Inflammatory macrophage treated with lipopolysaccharide for 1 hour (primary cell): ENCODE measurements at places on chromosomes 4 and X.

- peak; percentile 81 for DNase-seq
These were observed 68.3 kb upstream of the DDX3X start for GRCh38 chrX:41265615-41266014.

DNA sequence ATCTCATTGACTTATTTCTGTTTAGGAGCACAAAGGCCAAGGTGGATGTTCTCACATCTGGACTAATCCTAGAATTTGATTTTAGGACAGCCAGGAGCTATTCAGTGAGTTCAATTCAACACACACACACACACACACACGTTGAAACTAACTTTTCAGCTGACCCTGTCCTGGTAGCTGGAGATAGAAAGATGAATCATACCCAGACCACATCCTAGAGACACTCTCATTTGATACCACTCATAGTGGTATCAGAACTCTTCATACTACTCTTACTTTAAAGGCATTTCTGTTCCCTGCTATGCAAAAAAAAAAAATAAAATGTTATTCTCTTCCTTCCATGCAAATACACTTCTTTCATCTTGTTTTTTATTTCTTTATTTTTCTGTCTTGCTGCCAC lies 36.7 kb downstream of the KLF8 start:
- DNase-seq = no peak

- DNase-seq = no peak
These were observed 216.4 kb downstream of the PALLD start for GRCh38 chr4:168713253-168713652.

DNA sequence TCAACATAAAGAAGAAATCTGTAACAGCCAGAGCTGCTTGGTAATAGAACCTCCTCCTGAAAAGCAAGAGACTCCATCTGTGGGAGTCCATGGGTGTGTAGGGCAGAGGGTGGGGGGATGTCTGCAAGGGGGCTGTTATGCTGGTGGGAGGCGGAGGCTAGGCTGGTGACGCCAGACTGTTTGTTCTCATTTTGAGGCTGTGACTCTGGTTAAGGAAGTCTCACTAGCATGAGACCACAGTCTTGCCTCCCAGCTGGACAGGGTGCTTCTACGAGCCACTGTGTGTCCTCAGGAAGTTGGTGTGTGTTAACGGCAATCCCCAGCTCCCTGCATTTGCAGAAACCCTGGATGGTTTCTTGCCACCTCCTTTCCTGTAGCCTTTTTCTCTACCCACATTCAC lies 79.8 kb downstream of the NSUN7 start:
- peak; percentile 83 for DNase-seq

DNA sequence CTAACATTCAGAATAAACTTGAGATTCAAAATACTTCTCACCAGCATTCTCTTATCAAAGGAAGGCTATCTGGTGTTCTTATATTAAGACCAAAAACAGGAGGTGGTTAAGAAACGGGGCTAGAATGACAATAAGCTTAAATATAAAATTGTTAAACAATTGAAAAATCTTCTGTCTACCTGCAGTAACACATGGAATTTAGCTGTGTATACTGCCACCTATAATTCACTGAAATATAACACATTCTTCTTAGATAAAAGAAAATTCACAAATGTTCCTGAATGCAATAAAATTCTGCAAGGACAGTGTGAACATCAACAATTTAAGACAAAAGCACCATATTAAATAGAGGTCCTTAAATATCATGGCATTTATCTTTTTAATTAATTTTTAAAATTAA lies 11.5 kb upstream of the PCDH10 start:
- no peak for DNase-seq

GRCh38 chr4:111596491-111596890 lies 548.8 kb upstream of the FAM241A start:
- DNase-seq = no peak

DNA sequence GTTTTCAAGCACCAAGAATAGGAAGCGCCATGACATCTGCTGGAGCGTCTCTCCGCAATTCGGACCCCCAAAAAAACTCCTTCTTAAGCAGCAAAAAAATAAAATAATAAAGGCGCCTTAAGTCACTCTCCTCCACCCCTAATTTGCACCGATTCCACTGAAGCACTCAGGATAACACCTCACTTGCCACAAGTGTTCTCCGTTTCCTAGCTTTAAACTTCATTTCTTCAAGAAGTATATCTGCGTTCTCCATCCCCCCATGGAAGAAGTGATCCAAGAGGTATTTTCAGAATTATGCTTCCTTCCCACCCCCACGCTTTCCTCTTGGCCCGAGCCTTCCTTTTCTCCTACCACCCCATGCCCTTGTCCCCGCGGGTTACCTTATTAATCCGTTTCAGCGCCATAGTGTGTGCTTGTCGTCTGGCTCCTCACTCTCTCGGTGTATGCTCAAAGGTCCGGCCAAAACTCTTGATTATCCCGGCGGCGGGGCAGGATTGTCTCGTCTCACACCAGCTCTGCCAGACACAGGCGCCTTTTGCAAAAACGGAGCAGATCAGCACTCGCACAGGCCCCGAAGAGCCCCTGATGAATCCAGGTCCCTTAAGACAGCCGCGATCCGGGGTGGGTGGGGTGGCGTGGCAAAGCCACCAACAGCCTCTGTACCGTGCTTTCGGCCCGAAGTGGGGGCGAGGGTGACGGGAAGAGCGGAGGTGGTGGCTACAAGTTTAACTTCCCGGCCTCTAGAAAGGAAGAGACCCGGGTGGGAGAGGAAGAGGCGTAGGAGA lies 1.1 kb downstream of the UBE2D3 start:
- DNase-seq = peak; percentile 32

DNA sequence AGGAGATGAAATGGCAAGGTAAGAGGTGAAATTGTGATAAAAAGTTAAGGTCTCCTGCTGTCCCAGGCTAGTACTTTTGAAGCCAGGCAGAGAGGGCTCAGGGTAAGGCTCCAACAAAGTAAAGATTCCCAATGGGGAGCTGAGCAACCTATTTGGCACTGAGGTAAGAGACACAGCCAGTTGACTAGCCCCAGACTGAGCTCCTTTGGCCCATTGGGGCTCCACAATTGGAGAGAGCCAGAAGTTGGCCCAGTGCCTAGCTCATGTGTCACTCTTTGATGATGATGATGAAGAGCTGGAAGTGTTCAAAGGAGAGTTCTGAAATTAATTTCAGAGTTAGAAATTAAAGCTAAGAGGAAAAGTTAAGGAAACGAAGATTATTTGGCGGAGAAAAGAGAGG lies 94.6 kb downstream of the RLIM start:
- no peak for DNase-seq

DNA sequence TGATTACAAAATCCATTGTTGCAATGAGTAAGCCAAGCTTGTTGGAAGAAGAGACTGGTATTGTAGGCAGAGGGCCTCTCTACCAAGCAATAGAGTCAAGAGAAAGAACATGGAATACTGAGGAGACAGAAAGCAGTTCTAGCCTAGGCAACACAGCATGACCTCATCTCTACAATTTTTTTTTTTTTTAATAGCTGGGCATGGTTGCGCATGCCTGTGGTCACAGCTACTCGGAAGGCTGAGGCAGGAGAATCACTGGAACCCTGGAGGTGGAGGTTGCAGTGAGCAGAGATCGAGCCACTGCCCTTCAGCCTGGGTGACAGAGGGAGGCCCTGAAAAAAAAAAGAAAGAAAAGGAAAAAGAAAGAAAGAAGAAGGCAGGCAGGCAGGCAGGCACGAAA lies 11.7 kb upstream of the ZBTB33 start:
- no peak for DNase-seq

GRCh38 chrX:40097504-40098263 lies at the start of gene BCOR:
BCOR (minus strand) TSS chrX:40097958; CDS start chrX:40077929, 20,029 bp downstream.
- no peak for DNase-seq

GRCh38 chrX:77875372-77875771 lies 19.9 kb downstream of the MAGT1 start:
- no peak for DNase-seq

GRCh38 chr4:2357821-2358745 lies 60.4 kb downstream of the ZFYVE28 start:
- DNase-seq = no peak

DNA sequence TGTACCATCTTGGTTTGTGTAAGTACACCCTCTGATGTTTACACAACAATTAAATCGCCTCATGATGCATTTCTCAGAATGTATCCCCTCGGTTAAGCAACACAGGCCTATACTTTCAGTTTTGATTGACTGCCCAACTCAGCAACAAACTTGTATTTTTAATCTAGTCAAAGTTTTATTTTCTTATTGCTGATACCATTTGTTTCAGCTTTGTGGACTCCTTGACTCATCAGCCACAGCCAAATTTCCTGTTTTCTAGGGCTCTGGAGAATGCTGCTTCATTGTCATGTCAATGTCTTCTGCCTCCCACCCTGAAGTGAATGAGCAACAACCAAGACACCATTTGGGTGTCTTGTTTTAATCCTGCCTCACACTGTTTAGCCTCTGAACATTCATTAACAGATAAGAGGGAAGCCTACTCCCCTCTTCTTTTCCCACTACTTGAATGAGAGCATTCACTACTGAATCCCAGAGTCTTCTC lies 14.0 kb downstream of the BBS12 start:
- DNase-seq = peak; percentile 70

DNA sequence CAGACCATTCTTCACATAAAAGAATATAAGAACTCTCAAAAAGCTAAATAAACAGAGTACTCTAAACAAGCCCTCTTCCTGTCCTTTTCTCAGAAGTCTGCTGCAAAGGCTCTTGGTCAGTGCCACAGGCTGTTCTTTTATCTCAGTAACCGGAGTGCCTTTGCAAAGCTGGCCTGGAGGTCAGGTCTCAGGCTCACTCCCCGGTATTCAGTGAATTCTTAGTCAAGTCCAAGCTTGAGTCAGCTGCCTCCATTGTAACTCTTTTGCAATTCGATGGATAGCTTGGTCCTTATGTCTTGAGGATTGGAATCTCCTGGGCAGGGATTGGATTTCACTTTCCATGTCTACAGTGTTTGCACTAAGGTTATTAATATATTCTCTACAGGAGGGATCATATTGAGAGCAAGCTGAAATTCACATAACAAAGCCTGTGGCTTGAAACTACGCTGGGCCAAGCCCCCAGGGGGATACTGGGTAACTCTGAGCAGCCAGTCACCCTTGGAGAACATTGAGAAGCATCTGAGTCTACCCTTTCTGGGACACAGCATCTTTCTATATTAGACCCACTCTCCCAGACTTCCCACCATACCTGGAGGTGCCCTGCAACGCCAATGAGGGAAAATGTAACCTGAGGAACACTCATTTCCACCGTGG lies 10.0 kb upstream of the HS6ST2 start:
- DNase-seq = no peak

DNA sequence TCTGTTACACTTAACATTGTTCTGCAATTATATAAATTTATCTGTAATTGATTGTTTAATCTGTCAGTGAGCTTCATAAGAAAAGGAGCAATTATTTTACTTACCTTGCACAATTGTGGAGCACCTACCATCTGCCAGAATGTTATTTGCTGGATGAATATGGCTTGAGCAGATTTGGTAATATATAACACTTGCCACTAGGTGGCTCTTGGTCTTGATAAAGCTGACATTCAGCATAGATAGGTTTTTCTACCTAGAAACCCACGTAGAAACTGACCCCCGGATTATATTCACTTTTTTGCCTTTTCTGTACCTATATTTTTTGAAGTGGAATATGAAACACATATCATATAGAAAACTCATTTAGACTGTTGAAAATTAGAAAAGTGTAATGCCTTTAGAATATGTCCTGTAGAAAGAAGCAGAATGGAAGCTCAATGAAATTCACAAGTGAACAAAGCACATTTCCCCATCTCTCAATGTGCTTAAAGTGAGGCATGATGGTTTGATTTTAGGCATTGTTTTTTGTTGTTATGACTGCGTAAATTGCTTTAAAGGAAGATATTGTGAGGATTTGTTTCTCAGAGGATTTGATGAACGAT lies 9.5 kb downstream of the RBPJ start:
- peak; percentile 70 for DNase-seq

GRCh38 chrX:69162361-69162865 lies 2.8 kb downstream of the PJA1 start:
- no peak for DNase-seq

DNA sequence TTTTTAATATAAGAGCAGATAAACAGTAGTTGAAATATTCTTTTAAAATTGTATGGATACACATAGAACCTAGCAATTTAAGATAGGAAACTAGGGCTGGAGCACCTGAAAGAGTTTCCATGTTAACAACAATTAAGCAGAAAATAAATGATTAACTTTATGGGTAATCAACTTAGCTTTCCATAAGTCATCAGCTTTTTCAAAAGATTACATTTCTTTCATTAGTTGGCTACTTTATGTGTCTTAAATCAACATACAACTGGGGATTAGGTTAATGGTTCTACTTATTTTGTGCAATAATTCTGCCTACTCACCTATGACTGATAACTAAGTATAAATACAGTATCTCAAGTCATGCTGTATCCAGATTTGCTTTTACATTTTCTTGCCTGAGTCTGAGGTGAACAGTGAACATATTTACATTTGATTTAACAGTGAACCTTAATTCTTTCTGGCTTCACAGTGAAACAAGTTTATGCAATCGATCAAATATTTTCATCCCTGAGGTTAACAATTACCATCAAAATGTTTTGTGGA lies at the start of gene ANXA10:
TSS of gene ANXA10 (plus strand) at position 362 of the 537 bp plus-strand sequence. CDS start at position 526, 164 bp downstream.
- DNase-seq = no peak

- DNase-seq = no peak
These were observed 232.4 kb downstream of the DCTD start for GRCh38 chr4:182684796-182685195.

- DNase-seq = no peak
These were observed 74.9 kb downstream of the NSG1 start for GRCh38 chr4:4461850-4462249.

- DNase-seq = peak; percentile 46
These were observed 89.1 kb downstream of the RAPGEF2 start for GRCh38 chr4:159191989-159192388.

- peak; percentile 91 for DNase-seq
These were observed 1.2 kb downstream of the CD38 start for GRCh38 chr4:15779306-15779705.

- DNase-seq = no peak
These were observed 23.6 kb downstream of the CA5B start for GRCh38 chrX:15761564-15762191.

GRCh38 chr4:146063143-146063542 lies 112.4 kb upstream of the LSM6 start:
- no peak for DNase-seq

- no peak for DNase-seq
These were observed 731.3 kb downstream of the DMD start for GRCh38 chrX:32480019-32480418.

DNA sequence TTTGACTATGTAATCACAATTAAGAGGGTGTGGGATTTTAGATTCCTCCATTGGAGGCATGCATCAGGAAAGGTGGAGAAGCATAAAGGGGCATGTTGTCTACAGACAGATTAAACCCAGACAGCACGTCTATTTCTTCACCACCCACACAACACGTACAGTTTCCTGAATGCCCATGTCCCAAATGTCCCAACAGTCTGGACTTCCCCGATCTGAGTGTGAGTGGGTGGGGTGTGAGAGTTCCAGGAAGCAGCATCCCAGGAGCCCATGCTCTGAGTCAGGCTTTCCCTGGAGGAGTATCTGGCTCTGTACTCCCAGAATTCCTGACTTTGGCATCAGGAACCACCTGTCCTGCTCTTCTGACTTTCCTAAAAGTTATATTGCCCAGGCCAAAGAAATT lies 30.8 kb upstream of the NDP start:
- peak; percentile 95 for DNase-seq
